GM04504 (cell line): ENCODE measurements at places on chromosomes 13 and 19.
A peak's percentile ranks its signal among the peaks of the same experiment; 100 is the strongest.

GRCh38 chr19:7933411-7933810 is 7.5 kb upstream of the CTXN1 start:
- DNase-seq: no peak

GRCh38 chr19:5801796-5802619 is 2.9 kb upstream of the NRTN start:
- DNase-seq: peak; percentile 28

DNA sequence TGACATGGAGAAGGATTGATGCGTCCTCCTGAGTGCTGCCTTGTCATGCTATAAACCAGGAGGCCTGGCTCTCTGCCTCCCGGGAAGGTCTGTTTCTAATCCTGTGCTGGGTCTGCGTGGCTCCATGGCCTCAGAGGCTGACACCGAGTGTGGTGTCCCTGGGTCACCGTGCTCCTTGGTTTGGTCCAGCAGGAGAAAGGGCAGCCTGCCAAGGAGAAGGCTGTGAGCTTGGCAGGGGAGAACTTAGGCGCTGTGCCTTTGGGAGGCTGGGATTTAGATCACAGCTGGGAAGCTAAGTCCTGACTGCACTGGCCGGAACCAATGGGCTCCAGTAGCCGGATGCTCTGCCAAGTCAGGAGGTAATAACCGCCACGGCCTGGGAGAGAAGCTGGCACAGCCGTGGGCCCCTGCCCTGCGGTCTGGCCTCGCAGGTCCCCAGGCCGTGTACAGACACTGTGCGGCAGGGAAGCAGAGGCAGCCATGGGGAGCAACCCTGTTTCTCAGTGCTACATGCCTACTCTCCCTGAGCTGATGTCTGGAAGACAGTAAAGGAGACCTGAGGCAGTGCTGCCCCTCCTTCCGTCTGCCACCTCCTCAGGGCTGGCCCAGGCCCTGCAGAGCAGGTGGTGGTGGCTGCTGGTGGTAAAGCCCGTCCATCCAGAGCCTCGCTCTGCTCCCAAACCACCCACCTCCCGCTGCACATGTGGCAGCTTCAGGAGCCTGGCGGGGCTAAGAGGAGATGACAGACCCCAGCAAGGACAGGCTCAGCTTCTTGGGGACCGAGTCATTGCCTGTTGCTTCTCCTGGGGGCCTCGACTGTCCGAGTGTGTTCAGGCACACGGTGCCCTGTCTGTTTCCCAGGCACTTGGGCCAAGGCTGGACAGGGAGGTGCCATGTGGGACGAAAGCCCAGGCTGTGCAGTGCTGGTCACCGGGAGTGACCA is 44.9 kb downstream of the C13orf46 start:
- peak; percentile 95 for DNase-seq

DNA sequence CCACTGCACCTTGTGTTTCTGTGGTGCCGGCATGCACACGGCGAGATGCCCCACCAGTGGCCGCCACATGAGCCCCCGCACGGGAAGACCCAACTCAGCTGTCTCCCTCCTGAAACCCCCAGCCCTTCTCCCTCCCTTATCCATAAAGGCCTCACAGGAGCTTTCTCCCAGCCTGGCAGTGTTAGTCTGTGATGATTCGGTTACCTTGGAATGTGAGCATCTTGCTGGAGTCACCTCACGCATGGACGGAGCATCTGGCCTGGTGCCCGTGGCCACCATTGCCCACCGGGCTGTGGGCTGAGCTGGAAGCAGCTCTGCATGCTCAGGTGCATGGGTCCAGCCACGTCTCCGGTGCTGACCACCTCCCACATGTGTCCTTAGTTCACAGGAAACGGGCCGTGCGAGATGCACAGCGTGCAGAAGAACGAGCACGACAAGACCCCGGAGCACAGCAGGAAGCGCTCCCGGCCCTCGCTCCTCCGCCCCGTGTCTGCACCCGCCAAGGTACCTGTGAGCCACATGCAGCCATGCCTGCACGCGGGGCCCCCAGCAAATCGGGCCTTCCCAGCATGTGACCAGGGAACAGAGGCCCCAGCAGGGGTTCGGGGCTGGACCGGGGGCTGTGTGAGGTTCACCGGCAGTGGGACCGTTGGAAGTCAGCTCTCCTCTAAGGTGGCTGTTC is 22.0 kb downstream of the SIN3B start:
- no peak for DNase-seq

DNA sequence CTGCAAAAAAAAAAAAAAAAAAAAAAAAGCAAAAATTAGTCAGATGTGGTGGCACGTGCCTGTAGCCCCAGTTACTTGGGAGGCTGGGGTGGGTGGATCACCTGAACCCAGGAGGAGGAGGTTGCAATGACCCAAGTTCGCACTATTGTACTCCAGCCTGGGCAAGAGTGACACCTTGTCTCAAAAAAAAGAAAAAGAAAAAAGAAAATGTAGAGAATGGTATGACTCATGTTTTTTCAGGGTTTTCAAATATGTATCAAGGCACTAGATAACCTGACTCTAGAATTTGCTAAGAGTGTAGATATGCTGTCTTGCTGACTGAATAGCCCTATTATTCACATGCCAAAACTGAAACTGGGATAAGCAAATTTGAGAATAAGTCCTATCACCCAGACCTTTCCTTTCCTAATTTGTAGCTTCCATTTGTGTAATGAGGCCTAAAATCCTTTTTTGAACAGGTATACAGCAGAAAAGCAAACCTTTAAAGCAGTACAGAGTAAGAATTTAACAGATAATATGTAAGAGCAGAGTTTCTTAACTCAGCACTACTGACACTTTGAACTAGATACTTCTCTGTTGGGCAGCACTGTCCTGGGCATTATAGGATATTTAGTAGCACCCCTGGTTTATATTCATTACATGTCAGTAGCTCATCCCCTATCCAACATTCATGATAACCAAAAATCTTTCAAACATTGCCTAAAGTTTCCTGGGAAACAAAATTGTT is 108.6 kb downstream of the ELF1 start:
- DNase-seq: no peak

GRCh38 chr13:67735651-67736050 is 505.5 kb upstream of the PCDH9 start:
- no peak for DNase-seq

- DNase-seq: no peak
Measured at GRCh38 chr19:45498411-45499195, at the start of gene PPM1N. Gene PPM1N (plus strand): TSS chr19:45498443. CDS start chr19:45498473, 30 bp downstream.

DNA sequence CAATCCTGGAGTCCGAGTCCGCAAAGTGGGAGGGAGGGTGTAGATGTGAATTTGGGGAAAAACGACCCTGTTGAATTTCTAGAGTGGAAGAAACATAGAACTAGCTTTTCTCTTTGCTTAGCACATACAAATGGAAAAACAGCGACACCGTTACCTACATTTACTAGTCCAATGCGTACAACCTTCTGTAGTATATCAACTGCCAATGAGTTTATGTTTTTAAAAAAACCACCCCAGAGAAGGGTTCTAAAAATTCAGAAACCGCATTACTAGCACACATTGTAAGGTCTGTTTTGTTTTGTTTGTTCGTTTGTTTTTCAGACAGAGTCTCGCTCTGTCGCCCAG is 332 bp upstream of the SUPT20H start:
- no peak for DNase-seq

GRCh38 chr19:573519-573825 is 1.1 kb downstream of the BSG start:
- no peak for DNase-seq

- DNase-seq: no peak
Measured at GRCh38 chr19:18701250-18701608, 17.7 kb downstream of the CRTC1 start.

- no peak for DNase-seq
Measured at GRCh38 chr19:34373601-34374288, 8.7 kb downstream of the GPI start.

- DNase-seq: no peak
Measured at GRCh38 chr19:52492994-52493470, 34.4 kb upstream of the ZNF808 start.
